GM10248 (cell line): ENCODE measurements at places on chromosomes 6 and 20.

DNA sequence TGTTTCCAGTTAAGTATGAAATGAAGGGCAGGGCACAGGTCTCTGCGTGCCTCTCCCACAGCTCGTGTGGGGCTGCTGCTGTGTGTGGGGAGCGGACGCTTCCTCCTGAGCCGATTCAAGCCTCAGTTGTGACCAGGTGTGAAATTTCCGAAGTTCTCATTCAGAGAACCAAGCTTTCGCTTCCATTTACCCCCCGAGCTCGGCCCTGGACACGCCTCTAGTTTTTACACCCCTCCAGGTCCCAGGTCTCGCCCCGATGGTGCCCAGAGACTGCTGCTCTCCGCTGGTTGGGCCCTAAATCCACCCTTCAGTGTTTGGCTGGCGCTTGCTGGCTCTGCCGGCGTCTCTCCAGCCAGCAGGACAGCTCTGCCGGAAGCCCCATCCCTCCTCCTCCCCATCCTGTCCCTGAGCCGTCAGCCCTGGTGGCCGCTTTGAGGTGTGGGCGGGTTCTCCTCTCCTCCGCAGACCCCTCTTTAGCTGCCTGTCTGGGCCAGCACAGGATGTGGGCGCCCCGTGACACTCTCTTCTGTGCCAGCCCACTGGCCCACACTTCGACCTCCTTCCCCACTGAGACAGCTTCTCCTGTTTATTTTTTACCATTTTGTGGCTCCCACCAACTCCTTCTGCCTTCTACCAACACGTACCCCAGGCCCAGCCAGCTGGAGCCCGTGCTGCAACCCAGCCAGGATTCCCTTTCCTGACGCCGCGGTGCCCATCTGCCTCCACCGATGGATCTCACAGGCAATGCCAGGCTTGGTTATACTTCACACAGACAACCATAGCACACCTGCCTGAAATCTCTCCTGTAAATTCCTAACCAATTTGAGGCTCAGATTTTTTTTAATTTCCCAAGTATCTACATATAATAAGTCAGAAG lies 142.8 kb downstream of the DLL1 start:
- DNase-seq, result peak; percentile 45

DNA sequence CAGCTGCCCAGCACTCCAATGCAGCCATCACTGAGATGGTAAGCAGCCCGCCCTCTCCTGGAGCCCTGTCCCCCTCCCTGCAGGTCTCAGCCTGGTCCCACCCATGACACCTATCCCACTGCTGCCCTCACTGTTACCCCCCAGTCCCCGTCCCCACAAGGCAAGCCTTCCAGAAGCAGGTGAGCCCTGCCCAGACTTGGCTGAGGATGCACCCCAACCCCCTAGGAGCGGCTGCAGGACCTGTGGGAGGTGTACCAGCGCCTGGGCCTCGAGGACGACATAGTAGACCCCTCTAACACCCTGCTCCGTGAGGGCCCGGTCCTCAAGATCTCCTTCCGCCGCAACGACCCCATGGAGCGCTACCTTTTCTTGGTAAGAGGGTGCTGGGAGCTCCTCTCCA lies 9.2 kb downstream of the FGD2 start:
- DNase-seq, result no peak

GRCh38 chr6:139679516-139680179 lies 305.2 kb upstream of the CITED2 start:
- no peak for DNase-seq

DNA sequence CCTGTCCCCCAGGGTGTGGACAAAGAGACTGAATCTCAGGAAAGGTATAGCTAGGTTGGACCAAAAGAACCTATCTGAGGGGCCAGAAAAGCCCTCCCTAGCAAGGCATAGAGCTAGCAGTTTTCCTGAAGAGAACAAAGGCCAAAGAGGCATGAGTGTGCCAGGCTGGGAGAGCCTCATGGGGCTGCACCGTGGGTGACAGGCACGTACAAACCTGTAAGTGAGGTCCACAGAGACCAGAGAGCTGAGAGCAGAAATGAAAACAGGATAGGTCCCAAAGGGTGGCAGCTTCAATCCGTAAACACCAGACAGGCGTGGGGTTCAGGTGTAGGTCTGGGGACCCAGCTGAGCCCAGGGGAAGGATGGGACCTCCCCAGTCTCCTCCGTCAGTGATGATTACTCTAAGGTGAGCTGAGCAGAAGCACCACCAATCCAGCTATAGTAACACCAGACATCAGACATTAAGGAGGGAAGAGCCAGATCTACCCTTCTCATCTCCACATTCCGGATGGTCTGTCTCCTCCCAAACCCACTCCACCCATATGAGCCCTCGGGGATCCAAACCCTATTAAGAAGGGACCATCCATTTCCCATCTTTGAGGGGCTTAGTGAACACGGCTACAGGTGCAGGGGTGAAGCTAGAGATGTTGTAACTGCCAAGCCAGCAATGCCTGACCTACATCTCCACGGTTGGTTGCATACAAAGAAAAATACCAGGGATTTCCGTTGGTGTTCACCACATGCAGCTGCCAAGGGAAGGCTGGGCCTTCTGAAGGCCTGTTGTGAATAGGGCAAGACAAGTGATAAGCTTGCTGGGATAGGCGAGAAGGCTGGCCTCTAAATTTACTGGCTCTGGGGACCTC lies 38.3 kb downstream of the BCL2L1 start:
- DNase-seq, result no peak

- DNase-seq, result no peak
Measured at GRCh38 chr6:106422534-106422933, 62.0 kb downstream of the CRYBG1 start.

- DNase-seq, result no peak
Measured at GRCh38 chr6:4434655-4435054, 299.3 kb upstream of the ECI2 start.

DNA sequence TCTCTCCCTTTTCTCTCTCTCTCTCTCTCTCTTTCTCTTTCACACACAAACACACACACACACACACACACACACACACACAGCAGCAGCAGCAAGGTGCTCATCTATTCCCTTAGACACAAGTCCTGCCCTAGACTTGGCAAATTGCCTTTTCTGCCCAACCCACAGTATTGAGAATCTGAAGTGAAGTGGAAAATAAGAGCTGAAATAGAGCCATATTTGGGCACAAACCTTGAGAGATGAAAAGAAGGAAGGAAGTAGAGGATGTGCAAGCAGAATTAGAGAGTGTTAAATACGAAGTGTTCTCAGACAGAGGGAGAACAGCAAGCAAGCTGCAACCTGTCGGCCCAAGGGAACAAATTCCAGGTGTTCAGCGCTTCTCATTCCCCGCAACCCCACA lies 557.5 kb upstream of the NOX3 start:
- DNase-seq, result no peak

- DNase-seq, result no peak
Measured at GRCh38 chr20:37366743-37367142, 20.8 kb downstream of the SRC start.

DNA sequence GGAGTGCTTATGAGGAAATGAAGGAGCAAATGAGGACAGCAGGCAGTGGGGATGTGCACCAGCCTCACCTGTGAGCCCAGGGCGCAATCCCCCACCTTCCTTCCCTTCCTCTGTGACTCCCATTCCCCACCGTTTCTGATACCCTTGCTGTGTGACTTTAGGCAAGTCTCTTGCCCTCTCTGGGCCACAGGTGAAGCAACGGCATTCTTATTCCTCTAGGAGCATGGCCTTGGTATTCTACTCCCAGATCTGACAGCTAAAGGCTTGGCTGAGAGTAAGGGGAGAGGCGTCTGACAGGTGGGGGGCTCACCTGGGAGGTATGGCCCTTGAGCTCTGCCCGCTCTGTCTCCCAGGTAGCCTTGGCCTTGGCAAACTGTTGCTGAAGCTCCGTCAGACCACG lies 30.9 kb upstream of the DSN1 start:
- DNase-seq, result no peak

DNA sequence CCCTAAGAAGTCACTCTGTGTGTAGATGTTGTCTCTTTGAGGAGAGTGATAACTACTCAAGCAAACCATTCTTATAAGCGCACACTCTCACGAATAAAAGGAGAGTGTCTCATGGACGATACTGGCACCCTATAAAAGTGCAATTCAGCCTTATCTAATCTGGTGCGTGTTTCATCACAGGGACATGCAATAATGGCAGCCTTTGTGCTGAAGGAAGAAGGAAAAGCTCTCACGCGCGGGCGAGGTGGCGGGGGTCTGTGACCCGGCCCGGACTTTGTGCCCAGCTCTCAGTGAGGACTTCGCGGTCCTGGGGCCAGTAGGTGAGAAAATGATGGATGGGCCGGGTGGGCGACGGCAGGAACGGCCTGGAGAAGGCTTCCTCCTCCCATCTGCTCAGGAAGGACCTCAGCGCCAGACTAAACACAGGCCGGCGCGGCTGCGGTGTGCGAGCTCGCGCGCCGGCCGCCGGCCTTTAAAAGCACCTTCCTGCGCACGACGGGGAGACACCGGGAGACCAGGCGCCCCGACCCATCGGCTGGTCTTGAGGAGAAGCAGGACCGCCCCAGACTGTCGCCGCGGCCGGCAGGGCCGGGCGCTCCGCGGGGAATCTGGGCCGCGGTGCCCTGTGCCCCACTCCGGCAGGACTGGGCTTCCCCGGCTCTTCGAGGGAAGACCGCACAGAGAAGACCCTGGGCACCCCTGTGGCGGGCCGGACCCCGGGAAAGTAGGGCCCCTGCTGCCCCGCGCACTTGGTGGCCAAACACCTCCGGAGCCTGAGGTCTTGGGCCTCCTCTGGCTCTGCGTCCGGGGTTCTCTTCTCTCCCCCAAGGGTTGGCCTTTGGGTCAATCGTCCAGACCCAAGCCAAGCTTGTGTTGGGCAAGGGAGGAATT lies 8.3 kb upstream of the FOXC1 start:
- DNase-seq, result no peak

GRCh38 chr6:139508576-139508975 lies 134.1 kb upstream of the CITED2 start:
- DNase-seq, result no peak

DNA sequence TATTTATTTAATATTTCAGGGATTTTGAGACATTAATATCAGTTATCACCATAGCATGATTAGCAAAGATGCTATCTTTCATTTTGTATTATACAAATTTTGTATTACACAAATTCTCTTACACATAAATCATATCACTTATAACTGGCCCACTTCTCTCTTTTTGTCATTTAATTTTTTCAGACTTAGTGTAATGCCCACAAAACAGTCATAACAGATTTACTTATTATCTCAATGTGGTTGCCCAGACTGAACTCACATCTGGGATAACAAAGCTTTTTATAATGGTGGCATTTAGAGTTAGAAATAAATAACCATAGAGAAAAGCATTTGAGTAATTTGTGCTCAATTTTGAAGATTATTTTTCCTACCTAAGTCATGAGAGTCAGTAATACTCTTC lies 148.3 kb downstream of the TFAP2B start:
- DNase-seq, result no peak

GRCh38 chr6:127586372-127586771 lies 9.4 kb downstream of the C6orf58 start:
- DNase-seq, result no peak

DNA sequence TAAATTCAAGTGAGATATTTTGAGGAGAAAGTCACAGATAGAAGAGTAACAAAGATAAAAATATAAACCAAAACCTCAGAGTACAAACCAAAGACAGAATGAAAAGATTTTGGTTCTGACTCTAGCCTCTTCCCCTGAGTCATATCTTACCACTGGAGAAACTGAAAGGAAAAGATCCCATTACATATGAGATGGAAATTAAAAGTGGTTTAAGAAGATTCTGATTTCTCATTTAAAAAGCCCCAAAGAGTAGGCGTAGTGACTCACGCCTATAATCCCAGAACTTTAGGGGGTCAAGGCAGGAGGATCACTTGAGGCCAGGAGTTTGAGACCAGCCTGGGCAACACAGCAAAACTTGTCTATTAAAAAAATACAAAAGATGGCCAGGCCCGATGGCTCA lies 30.6 kb downstream of the SPINT4 start:
- DNase-seq, result no peak

DNA sequence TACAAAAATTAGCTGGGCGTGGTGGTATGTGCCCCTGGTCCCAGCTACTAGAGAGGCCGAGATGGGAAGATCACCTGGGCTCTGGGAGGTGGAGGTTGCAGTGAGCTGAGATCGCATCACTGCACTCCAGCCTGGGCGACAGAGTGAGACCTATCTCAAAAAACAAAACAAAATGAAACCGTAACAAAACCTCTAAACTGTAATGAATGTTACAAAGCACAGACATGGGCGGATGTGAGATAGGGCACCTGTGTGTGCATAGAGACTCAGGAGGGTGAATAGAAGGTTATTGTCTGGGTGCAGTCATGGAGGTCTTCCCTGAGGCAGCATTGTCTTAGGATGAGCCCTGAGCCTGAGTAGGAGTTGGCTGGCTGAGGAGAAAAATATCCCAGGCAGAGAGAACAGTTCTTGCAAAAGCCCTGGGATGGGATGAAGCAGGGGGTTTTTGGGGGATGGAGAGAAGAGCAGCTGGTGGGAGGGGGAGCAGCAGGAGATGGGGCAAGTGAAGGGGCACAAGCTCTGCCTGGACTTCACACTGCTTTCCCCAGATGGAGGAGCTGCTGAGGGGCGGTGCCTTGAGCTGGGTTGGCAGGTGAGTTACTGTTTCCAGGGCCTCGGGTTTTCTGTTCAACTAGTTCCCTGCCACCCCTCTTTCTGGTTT lies 5.2 kb downstream of the BCAS4 start:
- DNase-seq, result peak; percentile 71

- no peak for DNase-seq
Measured at GRCh38 chr20:63416631-63417030, 55.5 kb upstream of the CHRNA4 start.

GRCh38 chr6:149918151-149918905 lies 4.6 kb downstream of the RAET1G start:
- no peak for DNase-seq

DNA sequence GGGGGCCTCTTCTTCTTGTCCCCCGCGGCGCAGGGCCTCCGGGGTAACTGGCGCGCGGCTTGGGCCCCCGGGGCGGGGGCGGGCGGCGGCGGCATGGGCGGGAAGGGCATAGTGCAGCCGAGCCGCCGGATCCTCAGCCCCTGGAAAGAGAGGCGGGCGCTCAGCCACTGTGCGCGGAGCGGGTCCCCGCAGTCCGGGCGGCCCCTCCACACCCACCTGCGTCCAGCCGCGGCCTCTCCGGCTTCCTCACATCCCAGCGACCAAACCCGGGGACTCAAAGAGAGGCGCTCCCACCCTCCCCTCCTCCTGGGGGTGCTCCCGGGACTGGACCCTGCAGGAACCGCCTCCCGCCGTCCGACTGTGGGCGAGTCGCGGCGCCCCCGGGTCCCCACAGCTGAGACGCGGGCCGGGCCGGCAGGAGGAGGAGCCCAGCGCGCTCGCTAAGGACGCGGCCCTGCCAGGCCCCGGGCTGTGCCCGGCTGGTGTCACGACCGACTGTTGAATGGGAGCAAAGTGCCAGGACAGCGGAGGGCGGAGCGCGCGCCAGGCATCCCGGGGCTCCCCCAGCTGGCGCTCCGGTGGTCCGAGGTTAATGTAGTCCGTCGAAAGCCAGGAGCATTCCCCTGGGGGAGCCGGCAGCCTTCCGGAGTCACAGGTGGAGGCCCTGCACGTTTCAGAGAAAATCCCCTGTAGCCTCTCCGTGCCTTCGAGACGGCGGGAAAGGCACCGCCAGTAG lies at the start of gene PRR18:
PRR18 (minus strand) TSS at position 360 of the 736 bp plus-strand sequence; CDS start at position 110, 250 bp downstream.
- peak; percentile 39 for DNase-seq
